ENCODE measurements at places on chromosomes 2 and 18. TPM values are rescaled to one million over a fixed set of nuclear protein-coding genes. Genes with fewer than 3 reads are reported as not detected.

The CHRND gene
- total RNA-seq, result not detected

The FMNL2 gene
- 24.7 TPM for total RNA-seq

The SPATA3 gene
- total RNA-seq, result not detected

The HOXD9 gene
- total RNA-seq, result not detected

The UGT1A9 gene
- total RNA-seq, result not detected
